Airway epithelial cell (primary cell): ENCODE measurements at places on chromosomes 7 and 10. TPM values are rescaled to one million over a fixed set of nuclear protein-coding genes. Genes with fewer than 3 reads are reported as not detected.

The GNGT1 gene
- not detected in 2 replicates for total RNA-seq

The BCAP29 gene
- total RNA-seq, result 36.7 and 69.9 TPM in 2 replicates

The FEZF1 gene
- total RNA-seq, result not detected in 2 replicates

The FOXI2 gene
- not detected in 2 replicates for total RNA-seq

The PARP12 gene
- 8.3 and 15.5 TPM in 2 replicates for total RNA-seq

The WAC gene
- 24.6 and 45.0 TPM in 2 replicates for total RNA-seq

The CRHR2 gene
- total RNA-seq, result not detected in 2 replicates

The PRSS2 gene
- total RNA-seq, result not detected in 2 replicates

The ADAM22 gene
- 0.05 and 0.07 TPM in 2 replicates for total RNA-seq

The CYP3A4 gene
- total RNA-seq, result 0.14 TPM in 1 of 2 replicates, not detected in the other

The HOXA9 gene
- total RNA-seq, result 0.21 TPM in 1 of 2 replicates, not detected in the other

The OR2A12 gene
- not detected in 2 replicates for total RNA-seq
